ENCODE measurements at places on chromosomes 11 and 22. TPM values are rescaled to one million over a fixed set of nuclear protein-coding genes. Genes with fewer than 3 reads are reported as not detected.
A peak's percentile ranks its signal among the peaks of the same experiment; 100 is the strongest.

DNA sequence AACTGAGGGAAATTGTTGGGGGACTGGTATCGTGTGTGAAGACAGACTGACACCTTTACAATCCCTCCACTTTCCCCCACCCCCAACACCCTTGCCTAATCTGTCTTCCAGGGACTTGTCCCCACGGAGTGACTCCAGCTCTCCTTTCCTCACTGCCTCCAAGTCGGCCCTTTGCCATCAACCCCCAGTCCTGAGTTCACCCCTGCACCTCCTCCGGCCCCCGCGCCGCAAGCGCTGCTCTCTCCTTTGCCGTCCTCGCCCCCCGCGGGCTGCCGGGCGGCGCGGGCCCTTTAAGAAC lies 183 bp upstream of the ABCG4 start:
- H3K36me3 ChIP-seq, result no peaks in the 10 kb centered on the region
- no peak overlapping the region for H3K27ac ChIP-seq
- peaks cover 9% of the 10 kb centered on the region for H3K4me1 ChIP-seq
- peak overlapping the region; percentile 54 for H3K4me3 ChIP-seq
- DNase-seq, result no peak

GRCh38 chr22:43880541-43880991 lies 11.2 kb downstream of the PNPLA5 start:
- peaks cover 8% of the 10 kb centered on the region for H3K27me3 ChIP-seq
- DNase-seq, result no peak
- no peak overlapping the region for H3K4me3 ChIP-seq
- no peak overlapping the region for H3K27ac ChIP-seq
- H3K36me3 ChIP-seq, result no peaks in the 10 kb centered on the region

DNA sequence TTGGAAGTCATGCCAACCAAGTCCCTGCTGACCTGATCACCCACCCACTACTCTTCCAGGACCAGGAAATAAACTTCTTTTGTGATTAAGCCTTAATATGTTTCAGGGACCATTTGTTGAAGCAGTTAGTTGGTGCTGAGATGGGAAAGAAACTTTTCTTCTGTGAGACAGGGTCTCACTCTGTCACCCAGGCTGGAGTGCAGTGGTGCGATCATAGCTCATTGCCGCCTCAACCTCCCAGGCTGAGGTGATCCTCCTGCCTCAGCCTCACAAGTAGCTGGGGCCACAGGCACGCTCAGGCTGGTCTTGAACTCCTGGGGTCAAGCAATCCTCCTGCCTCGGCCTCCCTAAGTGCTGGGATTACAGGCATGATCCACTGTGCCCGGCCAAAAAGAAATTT lies 10.6 kb downstream of the SUSD2 start:
- no peaks in the 10 kb centered on the region for H3K27me3 ChIP-seq
- H3K36me3 ChIP-seq, result no peaks in the 10 kb centered on the region
- no peak overlapping the region for H3K27ac ChIP-seq
- H3K4me3 ChIP-seq, result no peak overlapping the region

GRCh38 chr22:36874309-36874696 lies 13.5 kb downstream of the NCF4 start:
- H3K36me3 ChIP-seq, result no peaks in the 10 kb centered on the region
- peaks cover 6% of the 10 kb centered on the region for H3K27me3 ChIP-seq
- no peak for DNase-seq
- no peaks in the 10 kb centered on the region for H3K4me1 ChIP-seq
- no peak overlapping the region for H3K4me3 ChIP-seq
- no peak overlapping the region for H3K27ac ChIP-seq

DNA sequence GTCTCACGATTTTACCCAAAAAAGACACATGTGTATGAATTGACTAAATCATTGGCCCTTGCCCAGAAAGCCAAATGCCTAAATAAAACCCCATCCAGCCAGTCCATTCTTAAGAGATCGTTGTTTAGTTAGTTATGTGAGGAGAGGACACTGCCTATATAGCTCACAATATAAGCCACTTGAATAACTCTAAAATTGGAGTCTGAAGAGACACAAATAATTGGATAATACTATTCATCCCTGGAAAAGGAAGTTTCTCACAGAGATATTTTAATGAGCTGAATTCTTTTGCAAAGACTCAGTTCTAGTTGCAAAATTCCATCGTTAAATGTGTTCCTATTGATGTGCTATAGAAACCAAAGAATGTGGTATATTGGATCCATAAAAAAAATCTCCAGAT lies 176.7 kb downstream of the SOX6 start:
- H3K36me3 ChIP-seq, result no peaks in the 10 kb centered on the region
- H3K27ac ChIP-seq, result no peak overlapping the region
- DNase-seq, result no peak
- H3K4me3 ChIP-seq, result no peak overlapping the region
- peaks cover 3% of the 10 kb centered on the region for H3K4me1 ChIP-seq

CCDC15 gene
- total RNA-seq, result 1.0 TPM

SMIM35 gene
- not detected for total RNA-seq
